A549 (cell line): ENCODE measurements at places on chromosomes 2 and 18. TPM values are rescaled to one million over a fixed set of nuclear protein-coding genes. Genes with fewer than 3 reads are reported as not detected.

The CARF gene
- 2.1 to 3.0 TPM (median 2.3 TPM) in 3 replicates for polyA plus RNA-seq

The GALNT3 gene
- polyA plus RNA-seq, result 0.04 to 0.05 TPM in 2 of 3 replicates, not detected in the other

The IL1R2 gene
- polyA plus RNA-seq, result 0.71 to 0.83 TPM (median 0.71 TPM) in 3 replicates

The VIT gene
- polyA plus RNA-seq, result not detected in 3 replicates

The MROH2A gene
- 0.04 to 0.28 TPM (median 0.10 TPM) in 3 replicates for polyA plus RNA-seq

The SPR gene
- 118 to 141 TPM (median 138 TPM) in 3 replicates for polyA plus RNA-seq
